BJ (cell line): ENCODE measurements at places on chromosomes 1 and 21. TPM values are rescaled to one million over a fixed set of nuclear protein-coding genes. Genes with fewer than 3 reads are reported as not detected.

The RNU1-3 gene
- polyA plus RNA-seq = not detected in 2 replicates

GRCh38 chr1:226904772-226905171 is 34.4 kb downstream of the PSEN2 start:
- no peak for DNase-seq

DNA sequence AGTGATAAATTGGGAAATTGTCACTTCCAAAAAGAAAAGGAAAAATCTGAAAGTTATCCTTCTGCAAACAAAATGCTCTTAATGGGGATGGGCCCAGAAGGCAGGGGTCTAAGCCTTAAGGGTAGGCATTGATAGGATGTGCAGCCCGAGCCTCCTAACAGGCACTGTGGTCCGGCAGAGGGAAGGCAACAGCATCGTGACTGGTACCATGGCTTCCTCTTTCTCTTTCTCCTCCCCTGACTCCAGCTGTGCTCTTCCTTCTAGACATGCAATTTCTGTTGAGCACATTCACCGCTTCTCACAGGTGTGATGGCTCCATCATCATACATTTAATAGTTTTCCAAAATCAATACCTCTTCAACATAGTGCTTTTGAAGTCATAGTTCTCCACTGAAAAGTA is 91.5 kb downstream of the SELENOF start:
- DNase-seq = no peak

GRCh38 chr1:201499795-201500669 is 6.9 kb downstream of the CSRP1 start:
- DNase-seq = no peak

GRCh38 chr1:171961861-171962260 is 120.6 kb downstream of the DNM3 start:
- DNase-seq = no peak

- DNase-seq = no peak
Observed at GRCh38 chr1:22584001-22584562, 20.8 kb downstream of the EPHA8 start.

The NR1I3 gene
- polyA plus RNA-seq = not detected in 2 replicates
